Hematopoietic multipotent progenitor cell (in vitro differentiated cells): ENCODE measurements at places on chromosomes 6 and 20.
A peak's percentile ranks its signal among the peaks of the same experiment; 100 is the strongest.

GRCh38 chr6:15659181-15659580 is 3.6 kb downstream of the DTNBP1 start:
- no peak for DNase-seq

DNA sequence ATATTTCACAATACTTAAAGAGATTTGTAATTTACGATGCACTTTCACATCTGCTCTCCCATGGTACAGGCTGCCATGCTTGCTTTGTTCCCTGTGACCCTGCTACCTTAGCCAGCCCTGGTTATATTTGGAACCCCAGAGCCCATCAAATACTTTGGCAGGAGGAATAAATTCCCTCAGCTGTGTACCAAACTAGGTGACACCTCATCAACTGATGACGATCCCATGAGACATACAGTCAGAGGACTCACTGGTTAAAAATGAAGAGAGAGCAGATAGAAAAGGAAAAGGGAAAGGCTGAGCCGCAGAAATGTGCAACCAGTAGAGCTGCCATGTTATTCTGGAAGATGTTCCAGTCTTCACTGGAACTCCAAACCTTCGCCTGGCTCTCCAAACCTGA is 120.0 kb downstream of the SIM1 start:
- no peak for DNase-seq

- no peak for DNase-seq
Observed at GRCh38 chr6:110563711-110564110, 87.3 kb upstream of the SLC22A16 start.

DNA sequence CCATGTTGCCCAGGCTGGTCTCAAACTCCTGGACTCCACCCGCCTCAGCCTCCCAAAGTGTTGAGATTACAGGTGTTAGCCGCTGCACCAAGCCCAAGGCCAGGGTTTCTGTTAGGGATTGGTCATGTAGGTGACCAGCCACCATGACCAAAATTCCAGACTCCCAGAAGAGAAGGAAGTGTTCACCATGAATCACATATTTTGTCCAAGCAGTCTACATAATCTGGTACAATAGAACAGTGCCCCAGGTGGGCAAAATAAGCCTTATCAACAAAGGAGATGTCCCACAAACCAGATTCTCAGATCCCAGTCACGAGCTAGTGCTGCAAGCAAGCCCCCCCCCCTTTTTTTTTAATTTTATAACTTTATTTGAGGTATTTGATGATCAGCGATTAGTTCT is 20.0 kb downstream of the ZNF341 start:
- DNase-seq: no peak

DNA sequence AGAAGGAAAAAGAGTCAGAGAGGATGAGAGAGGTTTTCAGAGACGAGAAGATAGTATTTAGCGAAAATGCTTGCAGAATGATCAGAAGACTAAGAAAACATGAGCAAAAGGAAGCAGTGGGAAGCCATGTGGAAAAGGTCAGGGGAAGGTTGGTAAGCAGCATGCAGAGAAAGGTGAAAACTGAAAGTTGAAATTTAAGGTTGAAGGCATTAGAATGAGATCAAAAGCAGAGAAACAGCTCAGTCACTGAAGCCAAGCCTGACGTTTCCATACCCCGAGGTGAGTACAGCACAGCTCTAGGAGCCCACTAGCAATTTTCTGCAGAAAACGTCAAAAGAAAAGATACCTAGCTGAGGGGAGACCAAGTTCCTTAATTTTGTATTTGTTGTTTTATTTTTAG is 19.1 kb upstream of the TFB1M start:
- no peak for DNase-seq

DNA sequence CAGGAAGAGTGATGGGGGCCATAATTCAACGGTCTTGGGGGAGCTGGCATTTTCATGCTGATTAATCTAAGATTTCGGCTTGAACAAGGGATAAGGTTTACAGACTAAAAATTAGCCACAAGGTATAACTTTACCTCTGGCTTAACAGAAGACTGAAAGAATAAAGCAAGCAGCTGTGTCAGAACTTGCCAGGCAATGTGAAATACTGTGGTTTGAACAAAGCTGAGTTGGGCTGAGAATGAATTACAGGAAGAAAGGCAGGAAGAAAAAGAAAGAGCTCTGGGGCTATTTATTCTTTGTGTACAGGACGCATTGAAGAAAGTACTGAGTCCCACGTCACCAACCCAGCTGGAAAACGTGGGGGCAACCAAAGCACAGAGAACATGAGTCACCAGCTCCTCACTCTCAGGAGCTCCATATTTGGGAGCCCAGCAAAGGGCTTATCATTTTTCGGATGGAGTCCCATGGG is 121.5 kb upstream of the NEDD9 start:
- no peak for DNase-seq

- DNase-seq: peak; percentile 77
Observed at GRCh38 chr20:45322952-45323383, 14.9 kb upstream of the MATN4 start.

DNA sequence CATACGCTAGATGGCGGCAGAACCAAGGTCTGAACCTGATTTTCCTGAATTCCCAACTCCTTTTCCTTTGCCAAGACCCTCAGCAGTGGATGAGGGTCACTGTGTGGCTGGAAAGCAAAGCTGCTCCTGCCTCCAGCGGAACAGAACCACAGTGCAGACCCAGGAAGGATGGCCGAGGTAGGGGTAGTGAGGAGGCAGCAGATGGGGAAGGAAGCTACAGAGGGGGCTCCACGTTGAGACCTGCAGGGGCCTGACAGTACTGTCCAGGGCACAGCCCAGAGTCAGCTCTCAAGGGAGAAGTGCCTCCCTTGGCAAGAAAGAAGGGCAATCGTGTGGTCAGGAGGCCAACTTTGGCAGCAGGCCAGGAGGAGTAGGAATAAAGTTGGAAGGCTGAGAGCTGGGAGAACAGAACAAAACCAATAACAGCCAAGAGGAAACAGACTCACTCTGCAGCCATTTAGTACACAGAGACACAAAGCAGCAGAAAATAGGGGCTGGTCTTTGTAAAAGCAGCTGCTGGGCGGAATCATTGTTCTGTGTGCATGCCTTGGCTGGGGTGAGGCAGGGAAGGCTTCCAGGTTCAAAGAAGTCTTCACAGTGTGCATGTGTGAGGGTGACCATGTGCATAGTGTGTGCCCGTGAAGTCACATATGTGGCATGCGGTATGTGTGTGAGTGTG is 3.1 kb downstream of the GABRR2 start:
- no peak for DNase-seq

GRCh38 chr6:50843842-50844241 is 25.2 kb downstream of the TFAP2B start:
- no peak for DNase-seq

GRCh38 chr20:48194583-48194982 is 409.3 kb upstream of the SULF2 start:
- DNase-seq: no peak

- DNase-seq: no peak
Observed at GRCh38 chr6:112195166-112195565, 59.2 kb downstream of the LAMA4 start.

DNA sequence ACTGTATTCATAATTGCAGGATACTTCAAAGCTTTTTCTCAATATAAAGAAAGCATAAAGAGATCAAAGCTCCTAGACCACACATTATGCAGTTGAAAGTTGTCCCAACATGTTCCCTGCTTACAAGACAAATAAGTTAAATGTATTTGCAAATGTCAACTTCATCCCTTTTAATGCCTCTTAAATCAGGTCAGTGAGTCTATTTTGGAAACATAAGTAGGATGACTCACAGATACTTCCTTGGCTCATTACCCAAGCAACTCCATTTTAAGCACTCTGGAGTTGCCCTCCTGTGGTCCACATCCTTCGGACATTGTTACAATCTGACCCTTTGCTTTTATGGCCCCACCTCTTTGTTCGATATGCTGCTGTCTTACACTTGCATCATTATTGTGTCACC is 162.0 kb downstream of the FAXC start:
- DNase-seq: no peak

DNA sequence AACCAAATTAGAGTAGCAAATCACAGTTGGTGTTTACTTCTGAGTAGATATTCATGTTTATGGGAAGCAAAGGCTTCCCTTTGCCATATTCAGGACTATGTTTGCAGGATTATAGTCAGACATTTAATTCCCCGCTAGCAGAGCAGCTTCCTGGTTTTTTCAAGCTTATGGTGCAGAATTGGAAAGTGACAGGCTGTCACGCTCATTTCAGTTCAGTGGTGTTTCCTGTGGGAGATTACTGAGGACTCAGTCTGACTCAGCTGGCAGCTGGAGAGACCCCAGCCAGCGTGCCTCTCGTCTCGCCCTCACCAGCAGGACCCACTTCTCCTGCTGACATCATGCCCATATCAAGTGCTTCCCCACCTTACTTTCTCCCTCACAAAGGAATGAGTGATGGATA is 85.1 kb downstream of the LYRM2 start:
- DNase-seq: no peak

DNA sequence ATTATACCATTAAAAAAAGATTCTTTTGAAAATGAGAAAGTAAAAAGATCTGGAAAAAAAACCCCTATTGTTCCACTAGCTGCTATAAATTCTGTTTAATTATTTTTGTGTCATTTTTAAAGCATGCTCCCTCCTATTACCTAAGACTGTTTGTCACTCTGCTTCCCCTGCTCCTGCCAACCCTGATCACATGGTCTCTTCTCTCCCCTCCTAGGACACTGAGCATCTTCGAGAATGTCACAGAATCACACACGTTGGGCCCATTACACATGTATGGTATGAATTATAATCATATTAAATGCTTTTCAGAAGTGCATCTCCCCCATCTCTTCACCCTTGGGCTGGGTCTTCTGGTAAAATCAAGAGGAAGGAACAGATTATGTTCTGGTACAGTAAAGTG is 6.2 kb downstream of the SNAP91 start:
- no peak for DNase-seq

DNA sequence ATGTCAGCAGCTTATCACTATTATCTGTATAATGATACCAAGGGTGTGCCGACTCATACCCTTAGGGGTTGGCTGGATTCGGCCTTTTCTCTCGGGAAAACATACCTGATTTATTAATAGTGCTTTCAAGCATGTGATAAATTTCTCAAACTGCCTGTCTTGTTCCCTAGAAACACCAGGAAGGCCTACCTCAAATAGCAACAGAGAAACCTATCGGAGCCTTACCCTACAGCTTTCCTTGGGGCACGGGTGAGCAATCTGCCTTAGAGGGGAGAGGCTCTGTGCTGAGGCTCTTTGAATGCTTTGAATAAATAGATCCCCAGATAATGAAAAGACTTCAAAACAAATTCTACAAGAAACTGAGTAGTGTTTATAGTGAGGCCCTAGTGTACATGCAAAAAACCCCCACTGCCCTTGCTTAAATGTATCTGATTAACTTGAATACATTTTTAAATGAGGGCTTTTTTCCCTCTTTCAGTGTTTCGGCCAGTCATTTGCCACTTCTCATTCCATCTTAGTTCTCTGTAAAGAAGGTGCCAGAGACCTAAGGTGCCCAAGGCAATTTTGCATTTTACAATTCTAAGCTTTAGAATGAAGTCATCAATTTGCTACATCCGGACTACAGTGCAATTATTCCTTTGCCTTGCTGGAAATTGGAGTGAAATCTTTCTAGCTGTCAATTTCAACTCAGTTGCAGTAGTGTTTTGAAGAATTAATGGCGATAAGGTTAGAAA is 320.1 kb downstream of the ESR1 start:
- DNase-seq: no peak

DNA sequence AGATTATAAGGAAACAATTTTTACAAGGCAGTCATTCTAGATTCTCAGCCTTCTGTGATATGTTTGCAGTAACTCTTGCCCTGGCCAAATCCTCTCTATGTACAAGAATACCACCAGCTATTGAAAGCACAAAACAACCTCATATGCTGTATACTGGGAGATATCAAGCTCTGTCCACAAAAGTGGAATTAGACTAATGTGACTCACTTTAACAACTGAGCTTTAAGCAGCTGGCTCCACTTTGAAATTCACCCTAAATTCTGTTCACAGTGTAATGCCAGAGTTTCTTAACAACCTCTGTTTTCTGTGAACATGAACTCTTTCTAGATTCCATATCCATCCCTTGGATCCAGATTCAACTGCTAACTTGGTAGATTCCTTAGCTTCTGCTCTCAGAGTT is 47.6 kb downstream of the CHD6 start:
- no peak for DNase-seq

DNA sequence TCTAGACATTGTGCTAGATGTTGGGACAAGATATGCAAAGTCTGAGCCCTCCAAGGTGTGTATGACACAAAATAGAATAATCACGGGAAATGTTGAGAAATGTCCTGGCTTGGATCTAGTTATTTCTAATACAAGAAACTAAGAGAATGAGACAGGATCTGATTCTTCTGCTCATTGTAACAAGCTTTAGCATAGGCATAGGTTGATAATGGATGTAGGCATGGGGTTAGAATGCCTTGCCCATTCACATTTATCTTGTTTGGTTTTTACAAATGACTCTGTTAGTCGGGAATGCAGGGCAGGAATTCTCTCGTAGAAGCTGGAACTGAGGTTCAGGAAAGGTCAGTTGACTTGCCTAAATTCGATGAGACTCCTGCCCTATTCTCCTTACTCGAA is 1.5 kb upstream of the SLC26A8 start:
- DNase-seq: no peak

DNA sequence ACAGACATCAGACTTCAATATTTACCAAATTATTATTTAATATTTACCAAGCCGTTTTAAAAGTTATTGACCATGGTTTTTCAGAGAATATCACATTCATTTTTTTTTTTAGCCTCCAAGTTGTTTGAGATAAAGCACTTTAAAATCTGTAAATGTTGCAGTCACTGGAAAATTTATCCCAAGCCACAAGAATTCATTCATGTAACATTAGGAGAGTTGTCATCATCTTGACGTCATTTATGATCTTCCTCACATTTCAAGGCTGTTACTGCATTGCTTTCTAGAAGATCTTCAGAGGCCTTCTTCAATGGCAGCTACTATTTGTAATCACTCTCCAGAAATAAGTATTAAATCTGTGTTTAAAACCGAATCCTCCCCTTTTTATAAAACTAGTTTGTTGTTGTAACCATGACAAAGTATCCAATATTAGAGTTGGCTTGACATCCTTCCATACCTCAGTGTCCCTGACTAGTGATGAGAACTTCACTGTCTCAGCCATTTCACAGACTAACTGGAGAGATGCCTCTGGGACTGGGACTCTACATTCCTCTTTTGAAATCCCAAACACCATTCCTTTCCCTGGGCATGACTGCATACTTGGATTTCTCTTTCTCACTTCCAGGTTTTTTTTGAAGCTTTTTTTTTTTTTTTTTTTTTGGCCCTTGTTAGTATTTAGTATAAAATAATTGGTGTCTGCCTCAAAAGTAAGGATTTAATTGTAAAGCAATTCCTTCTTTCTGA is 100.1 kb downstream of the ZFAND3 start:
- no peak for DNase-seq

- DNase-seq: no peak
Observed at GRCh38 chr6:16512544-16513290, 248.5 kb downstream of the ATXN1 start.
